ENCODE measurements at places on chromosomes 6 and 20.

GRCh38 chr6:17666646-17667045, 40.1 kb downstream of the NUP153 start:
- DNase-seq, result no peak

- no peak for DNase-seq
Observed at GRCh38 chr6:74925683-74926082, 280.2 kb downstream of the COL12A1 start.

DNA sequence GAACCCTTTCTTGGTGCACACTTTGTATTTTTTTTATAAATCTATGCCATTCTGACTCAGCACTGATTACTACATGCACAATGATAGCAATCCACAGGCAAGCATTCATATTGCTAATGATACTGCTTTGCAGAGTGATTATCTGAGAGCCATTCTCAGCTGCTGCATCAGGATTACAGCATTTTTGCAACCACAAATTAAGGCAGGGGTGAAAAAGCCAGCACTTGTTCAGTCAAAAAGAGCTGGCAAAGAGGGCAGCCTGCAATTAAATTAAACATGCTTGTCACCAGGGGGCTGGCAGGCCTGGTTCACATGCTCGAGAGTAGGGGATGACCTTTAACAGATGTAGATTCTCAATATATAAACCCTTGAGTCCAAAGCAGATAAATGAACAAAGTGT, 40.7 kb upstream of the SLC17A4 start:
- DNase-seq, result no peak

DNA sequence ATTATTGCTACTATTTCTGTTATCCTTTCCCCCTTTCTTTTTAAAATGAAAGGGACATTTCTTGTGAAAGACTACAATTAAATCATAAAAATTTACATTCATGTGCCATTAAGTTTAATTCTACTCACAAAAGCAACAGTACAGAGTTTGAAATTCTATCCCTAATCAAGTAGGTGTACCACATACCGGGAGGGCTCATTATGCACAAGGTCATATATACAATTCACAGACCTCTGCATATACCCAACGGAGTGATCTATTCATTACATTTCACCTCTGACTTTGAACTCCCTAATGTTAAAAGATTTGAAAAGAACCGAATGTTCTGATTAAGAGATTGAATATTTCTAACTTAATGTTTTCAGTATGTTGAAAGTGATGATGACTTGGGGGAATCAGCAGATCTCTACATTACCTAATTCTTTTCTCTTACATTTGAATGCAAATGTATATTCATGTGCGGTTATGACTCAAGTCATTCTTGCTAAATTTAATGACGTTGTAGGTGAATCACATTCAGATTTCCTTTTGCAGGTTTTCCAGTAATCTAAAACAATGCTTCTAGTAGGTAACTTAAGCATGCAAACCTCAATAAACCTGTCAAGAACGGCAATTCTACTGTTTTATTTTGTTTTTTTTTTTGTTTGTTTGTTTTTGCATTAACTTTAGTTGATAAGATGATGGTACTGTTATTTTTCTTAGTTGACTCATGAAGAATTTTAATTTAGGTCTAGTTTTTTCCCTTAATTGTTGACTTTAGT, 7.3 kb downstream of the EYA4 start:
- no peak for DNase-seq

DNA sequence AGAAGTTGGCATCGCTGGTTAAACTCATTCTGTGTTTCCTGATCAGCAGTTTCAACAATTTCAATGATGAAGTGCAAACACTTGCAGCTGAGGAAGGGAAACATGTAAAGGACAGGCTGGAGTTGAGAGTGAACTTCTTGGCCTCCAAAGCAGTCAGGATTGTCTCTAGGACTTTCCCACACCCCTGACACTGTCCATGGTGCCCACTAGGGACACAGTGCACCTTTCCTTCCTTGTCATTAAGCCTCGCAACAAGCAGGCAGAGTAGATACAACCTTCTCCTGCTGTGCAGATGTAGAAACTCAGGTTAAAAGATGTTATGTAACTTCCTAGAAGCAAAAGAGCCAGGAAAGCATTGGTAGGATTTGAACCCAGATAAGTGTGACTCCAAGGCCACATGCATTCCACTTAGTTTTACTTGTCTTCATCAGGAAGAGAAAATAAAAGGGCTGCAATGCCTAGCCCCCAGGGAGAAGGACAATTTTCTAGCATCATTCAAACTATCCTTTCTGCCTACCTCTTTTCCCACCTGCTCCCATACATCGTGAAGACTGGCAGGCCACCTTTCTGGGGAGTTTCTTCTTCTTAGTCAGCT, 39.2 kb upstream of the IL17A start:
- DNase-seq, result no peak

- DNase-seq, result no peak
Observed at GRCh38 chr20:20014659-20015058, 2.5 kb upstream of the NAA20 start.

DNA sequence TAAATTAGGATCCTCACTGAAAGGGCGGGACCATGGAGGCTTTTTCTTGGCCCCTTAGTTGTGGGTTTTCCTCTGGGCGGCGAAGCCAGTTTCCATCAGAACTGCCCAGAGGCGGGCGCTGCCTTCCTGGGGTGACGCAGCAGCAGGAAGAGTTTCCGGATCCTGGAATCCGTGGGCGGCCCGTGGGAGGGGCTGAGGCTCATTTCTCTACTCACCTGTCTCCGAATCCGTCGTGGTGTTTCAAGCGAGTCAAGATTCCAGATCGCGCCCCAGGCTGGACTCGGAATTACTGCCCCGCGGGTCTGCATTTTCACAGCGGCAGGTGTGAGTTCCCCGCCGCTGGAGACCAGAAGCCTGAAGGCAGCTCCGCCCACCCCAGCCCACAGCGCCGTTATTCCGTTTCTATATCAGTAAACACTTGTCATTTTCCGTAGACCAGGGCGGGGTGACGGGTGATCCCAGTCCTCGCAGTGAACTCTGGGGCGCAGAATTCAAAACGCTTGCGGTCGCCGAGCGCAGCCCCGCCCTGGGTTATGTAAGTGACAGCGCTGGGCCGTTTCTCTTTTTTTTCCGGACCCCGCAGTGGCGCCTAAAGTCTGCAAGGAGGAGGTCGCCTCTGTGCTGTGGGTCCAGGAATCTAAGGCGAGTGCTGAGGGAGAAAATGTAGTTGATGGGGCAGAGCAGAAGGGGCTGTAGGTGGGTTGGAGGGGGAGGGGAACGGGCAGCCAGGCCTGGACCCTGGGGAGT, 27.2 kb upstream of the POU5F1 start:
- peak; percentile 90 for DNase-seq

DNA sequence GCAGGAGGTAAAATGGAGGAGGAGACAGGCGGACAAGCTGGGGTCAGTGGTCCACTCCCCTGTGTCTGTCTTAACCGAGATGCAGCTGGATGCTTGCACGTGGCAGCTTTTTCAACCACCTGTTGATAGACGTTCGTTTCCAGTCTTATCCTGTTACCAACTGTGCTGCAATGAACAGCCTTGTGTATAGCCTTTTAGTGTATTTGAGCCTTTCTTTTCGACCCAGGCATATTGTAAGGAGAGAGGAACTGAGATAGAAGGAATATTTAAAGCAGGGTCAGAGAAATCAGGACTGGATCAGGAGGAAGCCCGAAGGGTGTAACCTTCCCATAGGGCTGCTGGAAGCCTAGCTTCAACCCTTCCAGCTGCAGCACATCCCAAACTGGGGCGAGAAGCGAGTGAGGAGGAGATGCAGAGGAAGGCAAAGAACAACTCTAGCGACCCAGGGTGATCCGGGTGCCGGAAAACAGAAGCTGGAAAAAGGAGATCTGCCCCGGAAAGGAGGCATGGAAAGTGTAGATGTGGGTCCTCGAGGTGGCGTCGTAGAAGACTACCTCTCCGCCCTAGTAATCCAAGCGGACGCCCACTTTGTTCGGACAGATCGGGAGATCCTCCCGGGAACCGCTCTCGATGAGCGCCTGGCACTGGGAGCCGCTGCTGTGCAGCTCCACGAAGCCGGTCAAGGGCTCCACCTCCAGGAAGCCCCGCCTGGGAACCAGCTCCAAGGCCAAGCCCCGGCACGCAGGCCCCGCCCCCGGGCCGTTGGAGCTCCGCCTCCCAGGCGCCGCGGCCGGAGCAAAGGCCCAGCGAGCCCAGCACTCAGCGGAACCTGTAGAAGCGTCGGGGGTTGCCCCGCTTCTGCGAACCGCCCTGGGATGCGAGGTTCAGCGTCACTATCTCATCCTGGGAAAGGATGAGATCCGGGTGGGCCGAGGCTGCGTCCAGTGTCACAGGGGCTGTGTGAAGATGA, 11.2 kb downstream of the TRIM31 start:
- peak; percentile 93 for DNase-seq

GRCh38 chr20:17878912-17879602, 89.5 kb downstream of the SNX5 start:
- DNase-seq, result no peak

- DNase-seq, result no peak
Observed at GRCh38 chr20:17843246-17844132, 125.1 kb downstream of the SNX5 start.

GRCh38 chr6:155646443-155646842, 190.8 kb upstream of the NOX3 start:
- no peak for DNase-seq

GRCh38 chr20:35269055-35269781, 8.7 kb downstream of the MMP24OS start:
- peak; percentile 45 for DNase-seq

GRCh38 chr6:163974322-163974721, 559.8 kb downstream of the QKI start:
- DNase-seq, result no peak

DNA sequence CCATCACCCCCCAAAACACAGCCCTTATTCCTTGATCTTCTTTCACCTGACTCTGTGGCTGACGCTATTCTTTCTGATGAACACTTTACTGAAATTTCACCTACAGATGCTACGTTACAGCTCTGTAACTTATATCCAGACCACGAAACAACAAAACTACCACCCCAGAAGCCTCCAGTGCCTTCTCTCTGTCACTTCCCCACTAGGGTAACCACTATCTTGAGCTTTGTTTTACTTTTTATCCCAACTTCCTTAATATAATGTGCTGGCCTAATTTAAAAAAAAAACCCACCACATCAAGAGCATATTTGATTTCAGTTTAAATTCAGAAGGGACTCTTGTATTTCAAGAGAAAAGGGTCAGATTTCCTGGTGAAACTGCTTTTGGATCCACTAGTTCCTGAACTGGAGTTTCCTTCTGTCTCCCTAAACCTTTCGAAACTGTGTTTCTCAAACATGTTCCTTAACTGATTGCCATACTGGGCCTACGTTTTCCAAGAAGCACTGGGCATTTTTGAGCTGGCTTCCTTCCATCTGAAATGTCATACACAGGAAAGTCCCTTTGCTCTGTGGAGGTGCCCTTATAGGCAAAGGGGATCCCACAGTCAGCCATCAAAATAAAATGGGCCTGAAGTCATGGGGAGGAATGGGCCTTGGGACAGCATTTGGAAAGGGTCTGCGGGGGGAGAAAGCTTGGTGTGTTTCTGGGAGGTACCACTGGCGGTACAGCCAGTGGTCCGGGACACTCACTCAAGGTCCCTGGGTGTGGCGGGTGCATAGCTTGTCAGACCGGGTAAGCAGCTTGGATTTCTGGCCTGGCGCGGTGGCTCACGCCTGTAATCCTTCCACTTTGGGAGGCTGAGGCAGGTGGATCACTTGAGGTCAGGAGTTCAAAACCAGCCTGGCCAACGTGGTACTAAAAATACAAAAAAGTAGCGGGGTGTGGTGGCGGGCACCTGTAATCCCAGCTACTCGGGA, 25.8 kb upstream of the RTF2 start:
- no peak for DNase-seq

Measured in hematopoietic multipotent progenitor cell treated with erythropoietin and hydrocortisone succinate and interleukin-3 and kit ligand, for 17 days (in vitro differentiated cells).